ENCODE measurements at places on chromosomes 1 and 21. TPM values are rescaled to one million over a fixed set of nuclear protein-coding genes. Genes with fewer than 3 reads are reported as not detected.

Gene LCE3D
- total RNA-seq: not detected

Gene VANGL2
- total RNA-seq: 1.7 TPM

Gene BECN2
- total RNA-seq: not detected

Gene ADGRL4
- total RNA-seq: 13.1 TPM

Gene FCGR3B
- not detected for total RNA-seq

Gene GNL2
- total RNA-seq: 97.3 TPM

Gene OLFML2B
- total RNA-seq: 16.8 TPM

Gene KCNQ4
- total RNA-seq: not detected

Gene SPOCD1
- 7.0 TPM for total RNA-seq

Gene ACKR1
- total RNA-seq: not detected

Gene ADAMTS5
- 0.08 TPM for total RNA-seq

Gene S100A1
- total RNA-seq: 0.23 TPM

Gene MCOLN2
- under 0.01 TPM for total RNA-seq

Gene STXBP3
- 41.8 TPM for total RNA-seq

Gene RGS1
- total RNA-seq: not detected

Gene VWA5B1
- total RNA-seq: not detected

Gene RHCE
- total RNA-seq: 1.1 TPM

Gene PRKAA2
- total RNA-seq: 0.70 TPM

Gene TMEM63A
- 19.3 TPM for total RNA-seq

Gene SDF4
- total RNA-seq: 100 TPM

Gene TBX15
- total RNA-seq: 20.9 TPM

Data from smooth muscle cell of the coronary artery (primary cell).